Left renal cortex interstitium (tissue), 4 donors: ENCODE measurements at places on chromosomes 13 and 19.

DNA sequence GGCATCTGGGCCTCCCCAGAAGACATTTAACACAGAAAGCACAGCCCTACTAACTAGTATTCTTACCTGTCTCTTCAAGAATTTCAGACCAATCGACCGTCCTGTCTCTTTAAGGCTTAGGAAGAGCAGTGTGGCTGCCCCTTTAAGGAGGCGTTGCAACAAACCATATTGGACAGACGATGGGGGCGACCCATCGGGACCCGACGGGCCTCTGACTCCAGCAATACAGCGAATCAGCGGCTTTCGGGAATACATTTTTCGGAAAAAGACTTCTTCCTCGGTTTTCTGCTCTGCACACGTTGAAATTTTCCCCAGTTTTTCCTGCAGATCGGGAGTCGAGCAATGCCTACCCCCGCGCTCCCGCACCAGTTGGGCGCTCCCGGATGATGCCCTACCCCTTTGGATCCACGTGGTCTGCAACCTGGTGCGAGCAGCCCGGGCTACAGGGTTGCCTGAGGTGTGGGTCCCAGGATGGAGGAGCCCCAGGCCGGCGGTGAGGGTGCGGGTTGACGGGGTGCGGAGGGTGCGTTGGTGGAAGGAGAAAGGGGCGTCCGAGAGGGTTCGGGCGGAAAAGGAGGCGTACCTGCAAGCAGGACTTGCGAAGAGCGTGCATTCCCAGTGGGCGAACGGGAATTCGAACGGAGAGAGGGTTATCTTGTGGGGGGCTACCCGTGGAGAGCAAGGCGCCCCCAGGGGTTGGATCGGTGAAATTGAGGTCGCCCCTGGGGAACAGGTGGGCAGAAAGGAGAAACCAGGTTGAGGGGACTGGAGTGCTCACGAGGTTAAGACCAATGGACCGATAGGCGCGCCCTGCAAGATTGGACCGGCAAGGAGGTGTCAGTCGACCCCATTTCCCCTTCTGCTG lies at the start of gene POLR1G:
TSS of gene POLR1G (plus strand) at position 419 of the 865 bp plus-strand sequence. CDS start at position 472, 53 bp downstream.
- DNase-seq = no peak

DNA sequence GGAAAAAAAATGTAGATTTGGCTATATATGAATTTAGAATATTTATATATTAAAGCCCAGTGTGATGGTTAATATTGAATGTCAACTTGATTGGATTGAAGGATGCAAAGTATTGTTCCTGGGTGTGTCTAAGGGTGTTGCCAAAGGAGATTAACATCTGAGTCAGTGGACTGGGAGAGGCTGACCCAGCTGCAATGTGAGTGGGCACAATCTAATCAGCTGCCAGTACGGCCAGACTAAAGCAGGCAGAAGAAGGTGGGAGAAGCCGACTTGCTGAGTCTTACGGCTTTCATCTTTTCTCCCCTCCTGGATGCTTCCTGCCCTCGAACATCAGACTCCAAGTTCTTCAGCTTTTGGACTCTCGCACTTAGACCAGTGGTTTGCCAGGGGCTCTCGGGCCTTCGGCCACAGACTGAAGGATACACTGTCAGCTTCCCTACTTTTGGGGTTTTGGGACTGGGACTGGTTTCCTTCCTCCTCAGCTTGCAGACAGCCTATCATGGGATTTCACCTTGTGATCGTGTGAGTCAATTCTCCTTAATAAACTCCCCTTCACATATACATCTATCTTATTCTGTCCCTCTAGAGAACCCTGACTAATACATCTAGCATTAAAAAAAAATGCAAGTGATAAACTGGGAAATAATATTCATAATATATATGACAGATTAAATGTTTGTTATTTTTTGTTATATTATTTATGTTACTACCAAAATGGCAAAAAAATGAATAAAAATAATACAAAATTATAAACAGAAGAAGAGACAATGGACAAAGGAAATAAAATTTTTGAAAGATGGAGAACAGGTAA lies 122.4 kb downstream of the DLEU7 start:
- no peak for DNase-seq

DNA sequence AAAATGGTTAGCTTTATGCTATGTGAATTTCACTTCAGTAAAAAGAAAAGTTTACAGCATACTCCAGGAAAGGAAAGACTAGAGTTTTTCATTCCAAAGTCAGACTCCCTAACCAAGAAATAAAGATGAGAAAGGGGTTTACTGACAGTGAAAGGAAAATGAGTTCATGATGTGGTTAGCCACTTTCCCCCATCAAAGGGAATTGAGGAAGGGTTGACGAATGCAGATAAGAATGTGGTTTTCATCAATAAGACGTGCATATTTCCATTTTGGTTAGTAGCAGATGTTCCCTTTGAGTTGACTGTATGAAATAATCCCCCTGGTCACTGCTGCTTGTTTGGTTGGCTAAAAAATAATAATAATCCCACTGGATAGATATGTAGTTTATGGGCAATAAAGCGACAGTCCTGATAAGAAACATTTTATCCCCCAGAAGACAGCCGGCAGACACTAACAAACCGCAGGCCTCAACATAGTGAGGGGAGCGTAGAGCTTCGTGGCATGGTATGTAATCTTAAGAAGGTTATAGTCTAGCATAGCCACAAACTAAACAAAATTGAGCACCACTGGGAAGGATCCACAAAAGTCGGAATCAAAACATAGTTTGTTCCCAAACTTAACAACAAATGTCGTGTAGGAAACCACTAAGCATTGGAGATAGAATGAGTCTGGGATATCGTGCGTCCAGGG lies 114.8 kb downstream of the COL4A2 start:
- no peak for DNase-seq

- no peak for DNase-seq
Measured at GRCh38 chr13:47110141-47110540, 213.3 kb upstream of the HTR2A start.
